ENCODE measurements at places on chromosomes 12 and 14.

DNA sequence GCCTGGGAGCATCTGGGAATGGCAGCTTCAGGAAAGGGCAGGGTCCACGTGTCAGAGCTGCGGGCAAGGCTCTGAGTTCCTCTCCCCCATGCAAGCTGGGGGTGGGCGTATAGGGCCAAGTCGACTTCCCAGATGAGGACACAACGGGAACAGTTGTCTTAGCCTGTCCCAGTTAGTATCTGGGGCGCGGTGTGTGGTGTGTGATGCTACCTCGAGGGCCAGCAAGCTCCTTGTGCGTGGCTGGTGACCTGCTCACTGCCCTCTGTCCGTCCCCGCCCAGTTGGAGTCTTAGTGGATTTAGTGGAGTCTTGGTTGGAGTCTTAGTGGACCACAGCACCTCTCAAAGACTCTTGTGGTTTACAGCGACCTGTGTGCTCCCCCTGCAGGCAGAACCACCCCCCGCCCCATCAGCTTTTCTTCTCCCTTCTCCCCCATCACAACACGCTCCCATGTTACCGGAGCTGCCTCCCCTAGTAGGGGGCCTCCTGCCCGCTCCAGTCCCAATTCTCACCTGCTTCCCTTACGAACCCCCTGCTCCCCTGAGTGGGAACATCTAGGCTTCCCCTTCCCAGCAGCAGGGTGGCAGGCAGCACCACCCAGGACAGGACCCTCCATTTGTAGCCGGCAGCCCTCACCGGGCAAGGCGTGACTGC lies 8.7 kb downstream of the ASPG start:
- no peak for DNase-seq
- H3K36me3 ChIP-seq, result no peaks in the 10 kb centered on the region
- no peaks in the 10 kb centered on the region for H3K4me1 ChIP-seq
- peaks cover 21% of the 10 kb centered on the region for H3K27me3 ChIP-seq
- no peak overlapping the region for H3K4me3 ChIP-seq

- no peak for DNase-seq
- H3K4me1 ChIP-seq, result peaks cover 33% of the 10 kb centered on the region
- no peaks in the 10 kb centered on the region for H3K36me3 ChIP-seq
- no peak overlapping the region for H3K27ac ChIP-seq
- H3K27me3 ChIP-seq, result no peaks in the 10 kb centered on the region
Observed at GRCh38 chr14:89249972-89250654, 166.9 kb downstream of the FOXN3 start.

DNA sequence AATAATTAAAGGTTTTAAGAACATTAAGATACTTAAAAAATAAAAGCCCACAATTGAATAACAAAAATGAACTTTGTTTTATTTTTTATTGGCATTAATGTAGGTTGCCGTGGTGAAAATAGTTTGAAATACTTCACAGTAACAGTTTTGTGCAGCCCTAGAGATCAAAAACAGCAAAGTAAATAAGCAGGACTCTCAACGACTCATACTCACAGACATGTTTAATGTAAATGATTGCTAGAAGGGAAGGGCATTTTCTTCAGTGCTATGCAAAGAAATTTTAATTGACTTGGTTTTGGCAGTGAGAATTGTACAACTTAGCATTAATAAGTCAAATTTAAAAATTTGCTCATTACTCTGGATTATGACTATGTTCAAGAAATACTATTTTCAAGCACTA lies 16.0 kb downstream of the TRMT5 start:
- H3K4me3 ChIP-seq, result no peak overlapping the region
- H3K27ac ChIP-seq, result no peak overlapping the region
- H3K27me3 ChIP-seq, result no peaks in the 10 kb centered on the region
- DNase-seq, result no peak

- H3K4me3 ChIP-seq, result no peak overlapping the region
- no peaks in the 10 kb centered on the region for H3K27me3 ChIP-seq
- peaks cover 54% of the 10 kb centered on the region for H3K4me1 ChIP-seq
- no peaks in the 10 kb centered on the region for H3K36me3 ChIP-seq
- no peak overlapping the region for H3K27ac ChIP-seq
Observed at GRCh38 chr12:89210277-89210676, 142.0 kb downstream of the DUSP6 start.

GRCh38 chr14:60014402-60014801 lies 77.3 kb upstream of the PCNX4 start:
- no peak overlapping the region for H3K4me3 ChIP-seq
- no peak for DNase-seq
- no peaks in the 10 kb centered on the region for H3K27me3 ChIP-seq
- H3K27ac ChIP-seq, result no peak overlapping the region

DNA sequence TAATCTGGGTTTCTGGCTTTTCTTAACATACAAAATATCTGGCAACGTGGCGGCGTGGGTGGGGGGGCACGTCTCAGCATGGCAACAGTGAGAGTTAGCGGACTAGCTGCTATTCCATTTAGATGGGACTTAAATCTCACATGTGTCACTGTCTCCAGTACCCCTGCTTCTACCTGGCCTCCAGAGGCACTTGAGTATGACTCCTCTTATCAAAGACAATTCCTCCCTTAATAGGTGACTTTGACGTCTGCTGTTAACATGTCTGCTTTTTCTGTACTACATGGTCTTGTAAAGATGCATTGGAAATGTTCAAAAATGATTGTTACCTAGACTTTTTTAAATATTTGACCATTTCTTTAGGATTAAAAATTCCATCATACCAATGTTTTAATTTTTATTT lies 456.2 kb downstream of the TMTC2 start:
- no peaks in the 10 kb centered on the region for H3K27me3 ChIP-seq

DNA sequence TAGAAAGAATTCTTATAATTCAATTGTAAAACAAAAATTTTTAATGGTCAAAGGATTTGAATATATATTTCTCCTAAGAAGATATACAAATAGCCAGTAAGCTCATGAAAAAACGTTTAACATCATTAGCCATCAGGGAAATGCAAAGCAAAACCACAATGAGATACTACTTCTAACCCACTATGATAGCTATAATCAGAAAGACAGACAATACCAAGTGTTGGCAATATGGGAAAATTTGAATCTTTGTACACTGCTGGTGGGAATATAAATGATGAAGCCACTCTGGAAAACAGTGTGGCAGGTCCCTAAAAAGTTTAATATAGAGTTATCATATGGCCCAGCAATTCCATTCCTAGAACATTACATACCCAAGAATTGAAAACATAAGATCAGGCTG lies 25.4 kb downstream of the RALGAPA1 start:
- no peaks in the 10 kb centered on the region for H3K27me3 ChIP-seq
- no peak for DNase-seq
- H3K4me1 ChIP-seq, result no peaks in the 10 kb centered on the region
- H3K27ac ChIP-seq, result no peak overlapping the region
- no peak overlapping the region for H3K4me3 ChIP-seq

- H3K27ac ChIP-seq, result no peak overlapping the region
- no peaks in the 10 kb centered on the region for H3K36me3 ChIP-seq
- H3K4me1 ChIP-seq, result no peaks in the 10 kb centered on the region
- no peak for DNase-seq
Observed at GRCh38 chr12:34021071-34021470, 1.2 kb upstream of the ALG10 start.

DNA sequence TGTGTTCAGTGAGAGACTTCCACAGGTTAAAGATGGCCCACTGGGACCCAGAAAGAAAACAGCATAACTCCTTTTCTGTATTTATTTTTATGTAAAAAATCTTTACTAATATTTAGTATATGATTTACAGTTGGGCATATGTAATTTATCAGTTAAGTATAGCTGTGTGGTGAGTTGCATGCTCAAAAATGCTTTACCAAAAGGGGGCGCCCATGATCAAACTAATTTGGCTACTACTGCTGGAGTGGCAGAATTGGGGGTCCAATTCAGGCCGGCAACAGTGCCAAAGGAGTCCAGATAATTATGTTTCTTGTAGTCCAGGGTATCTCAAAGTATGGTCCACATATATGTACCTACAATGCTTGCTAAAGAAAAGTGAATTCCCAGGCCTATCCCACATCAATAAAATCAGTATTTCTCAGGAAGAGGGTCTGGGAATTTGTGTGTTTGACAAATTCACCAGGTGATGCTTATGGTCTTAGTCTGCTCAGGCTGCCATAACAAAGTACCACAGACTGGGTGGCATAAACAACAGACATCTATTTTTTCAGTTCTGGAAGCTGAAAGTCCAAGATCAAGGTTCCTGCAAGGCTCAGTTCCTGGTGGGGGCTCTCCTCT lies 152.0 kb downstream of the KTN1 start:
- peak; percentile 47 for DNase-seq
- no peaks in the 10 kb centered on the region for H3K4me1 ChIP-seq
- no peak overlapping the region for H3K27ac ChIP-seq
- no peaks in the 10 kb centered on the region for H3K36me3 ChIP-seq

DNA sequence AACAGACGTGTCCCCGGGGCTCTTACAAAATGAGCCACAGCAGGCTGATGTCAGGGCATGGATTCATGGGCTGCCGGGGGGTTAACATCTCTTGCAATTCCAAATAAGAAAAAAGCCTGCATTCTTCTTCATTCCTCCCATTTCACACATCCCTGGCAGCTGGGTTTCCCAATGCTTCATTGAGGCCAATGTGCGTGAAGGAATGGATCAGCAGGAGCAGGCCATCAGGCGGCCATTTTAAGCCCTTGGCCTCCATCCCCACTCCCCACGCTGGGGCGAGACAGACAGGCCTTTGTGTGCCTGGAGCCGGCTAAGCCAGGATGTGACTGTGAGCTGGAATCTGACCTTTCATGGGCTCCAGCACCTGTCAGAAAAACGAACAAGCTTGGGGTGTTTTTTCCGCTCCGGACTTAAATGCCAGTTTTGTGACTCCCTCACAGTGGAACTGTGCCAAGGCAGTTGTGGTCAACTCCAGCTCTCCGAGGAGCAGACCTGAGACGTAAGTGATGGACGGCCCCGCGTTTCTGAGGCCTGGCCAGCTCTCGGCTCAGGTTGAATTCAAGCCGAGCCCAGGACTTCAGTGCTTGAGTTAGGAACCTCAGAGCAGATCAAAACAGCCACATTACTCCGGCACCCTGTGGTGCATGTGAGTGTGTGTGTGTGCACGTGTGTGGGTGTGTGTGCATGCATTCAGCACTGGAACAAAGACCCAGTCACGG lies 133.1 kb downstream of the TMEM30B start:
- no peaks in the 10 kb centered on the region for H3K36me3 ChIP-seq
- H3K4me3 ChIP-seq, result no peak overlapping the region
- peaks cover 16% of the 10 kb centered on the region for H3K4me1 ChIP-seq
- H3K27me3 ChIP-seq, result no peaks in the 10 kb centered on the region

All from heart right ventricle (tissue), 16 donors.